ENCODE measurements at places on chromosomes 3 and 15. TPM values are rescaled to one million over a fixed set of nuclear protein-coding genes. Genes with fewer than 3 reads are reported as not detected.

DNA sequence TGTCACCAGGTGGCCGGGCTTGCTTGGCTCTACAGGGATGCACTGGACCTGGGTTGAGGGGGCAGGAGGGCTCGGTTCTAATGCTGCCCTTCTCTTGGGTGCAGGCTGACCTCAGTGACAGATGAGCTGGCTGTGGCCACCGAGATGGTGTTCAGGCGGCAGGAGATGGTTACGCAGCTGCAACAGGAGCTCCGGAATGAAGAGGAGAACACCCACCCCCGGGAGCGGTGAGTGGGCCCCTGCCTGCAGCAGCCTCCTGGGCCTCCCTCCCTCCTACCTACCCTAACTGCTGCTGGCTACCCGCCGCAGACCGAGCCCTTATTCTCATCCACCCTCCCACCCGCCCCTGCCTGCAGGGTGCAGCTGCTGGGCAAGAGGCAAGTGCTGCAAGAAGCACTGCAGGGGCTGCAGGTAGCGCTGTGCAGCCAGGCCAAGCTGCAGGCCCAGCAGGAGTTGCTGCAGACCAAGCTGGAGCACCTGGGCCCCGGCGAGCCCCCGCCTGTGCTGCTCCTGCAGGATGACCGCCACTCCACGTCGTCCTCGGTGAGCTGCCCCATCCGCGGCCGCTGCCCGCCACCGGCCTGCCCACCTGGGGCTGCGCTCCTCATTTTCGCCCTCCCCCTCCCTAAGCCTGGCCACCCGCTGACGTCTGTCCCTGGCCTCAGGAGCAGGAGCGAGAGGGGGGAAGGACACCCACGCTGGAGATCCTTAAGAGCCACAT, 5.6 kb downstream of the FES start:
- no peak for DNase-seq

- DNase-seq = no peak
Measured at GRCh38 chr3:53526704-53527055, 32.3 kb downstream of the CACNA1D start.

DNA sequence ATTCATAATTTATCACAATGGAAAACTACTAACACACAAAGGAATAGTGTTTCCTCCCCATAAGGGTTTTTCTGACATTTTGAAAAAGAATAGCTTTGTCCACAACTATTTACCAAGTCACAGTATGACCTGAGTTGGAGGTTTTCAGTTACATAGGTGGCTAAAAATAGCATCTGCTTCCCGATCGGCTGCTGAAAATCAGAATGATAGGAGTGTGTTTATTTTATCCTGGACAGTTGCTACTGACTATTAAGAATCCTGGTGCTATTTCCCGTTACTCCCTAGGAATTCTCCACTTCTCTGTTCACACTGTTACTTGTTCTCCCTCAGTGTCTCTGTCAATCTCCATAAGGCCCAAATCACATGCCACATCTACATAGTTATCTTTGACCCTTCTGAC, 353.9 kb upstream of the RARB start:
- no peak for DNase-seq

DNA sequence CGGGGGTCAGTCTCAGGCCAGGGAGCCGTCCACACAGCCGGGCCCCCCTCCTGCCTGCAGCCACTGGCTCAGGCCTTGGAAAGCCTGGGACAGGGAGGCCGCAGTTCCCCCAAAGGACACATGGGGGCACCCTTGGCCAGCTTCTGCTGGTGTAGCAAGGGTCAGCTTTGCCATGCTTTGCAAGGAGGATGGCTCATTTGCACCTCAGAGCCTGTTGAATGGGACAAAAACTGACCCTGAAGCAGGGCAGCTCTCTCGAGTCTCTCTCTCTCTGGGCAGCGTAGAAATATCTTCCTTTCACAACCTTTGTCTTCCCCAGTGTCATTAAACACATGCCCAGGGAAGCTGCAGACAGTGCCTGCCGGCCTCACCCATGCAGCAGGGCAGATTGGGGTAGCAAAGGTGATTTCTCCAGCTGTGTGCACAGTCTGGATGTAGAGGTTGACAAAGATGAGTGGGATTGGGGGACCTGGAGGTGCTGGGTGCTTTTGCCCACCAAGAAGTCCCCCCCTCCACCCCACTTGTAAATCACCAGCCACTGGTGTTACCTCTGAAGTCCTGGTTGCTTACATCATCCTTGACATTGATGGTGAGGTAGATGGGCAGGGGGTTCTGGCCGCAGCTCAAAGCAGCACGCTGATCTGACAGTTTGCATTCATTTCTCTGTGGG, 17.4 kb upstream of the EHD4 start:
- peak; percentile 90 for DNase-seq

ROBO1 gene
- total RNA-seq = 79.3 TPM

Measured in tongue (tissue), 3 donors.